ENCODE measurements at places on chromosomes 3 and 15. TPM values are rescaled to one million over a fixed set of nuclear protein-coding genes. Genes with fewer than 3 reads are reported as not detected.

Gene TTC23
- total RNA-seq = 19.8 TPM

Gene GOLGA8S
- 0.22 TPM for total RNA-seq

Gene GP5
- 0.16 TPM for total RNA-seq

Gene ZKSCAN7
- total RNA-seq = 8.9 TPM

Gene CPLX3
- 0.09 TPM for total RNA-seq

Gene TMEM158
- 18.5 TPM for total RNA-seq

Gene VEPH1
- 9.2 TPM for total RNA-seq

DNA sequence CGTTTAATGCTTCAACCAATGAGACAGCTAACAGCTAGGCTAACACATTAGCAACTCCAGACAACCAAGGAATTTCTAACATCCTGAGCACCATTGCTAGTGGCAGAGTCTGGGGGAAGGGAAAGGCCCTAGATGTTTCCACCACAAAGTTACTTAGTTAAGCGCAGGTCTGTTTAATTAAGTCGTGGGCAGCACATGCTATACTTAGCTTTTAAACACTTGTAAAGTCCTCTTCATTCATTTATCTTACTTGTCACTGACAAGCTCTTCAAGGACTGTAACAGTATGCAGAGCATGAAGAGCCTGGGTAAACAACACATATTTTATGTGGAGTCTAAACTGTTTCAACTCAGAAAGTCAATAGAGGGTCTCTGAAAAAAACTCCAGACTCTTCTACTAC is 221.1 kb upstream of the WNT5A start:
- H3K4me3 ChIP-seq = no peak overlapping the region
- no peaks in the 10 kb centered on the region for H3K36me3 ChIP-seq
- H3K4me1 ChIP-seq = peaks cover 18% of the 10 kb centered on the region

DNA sequence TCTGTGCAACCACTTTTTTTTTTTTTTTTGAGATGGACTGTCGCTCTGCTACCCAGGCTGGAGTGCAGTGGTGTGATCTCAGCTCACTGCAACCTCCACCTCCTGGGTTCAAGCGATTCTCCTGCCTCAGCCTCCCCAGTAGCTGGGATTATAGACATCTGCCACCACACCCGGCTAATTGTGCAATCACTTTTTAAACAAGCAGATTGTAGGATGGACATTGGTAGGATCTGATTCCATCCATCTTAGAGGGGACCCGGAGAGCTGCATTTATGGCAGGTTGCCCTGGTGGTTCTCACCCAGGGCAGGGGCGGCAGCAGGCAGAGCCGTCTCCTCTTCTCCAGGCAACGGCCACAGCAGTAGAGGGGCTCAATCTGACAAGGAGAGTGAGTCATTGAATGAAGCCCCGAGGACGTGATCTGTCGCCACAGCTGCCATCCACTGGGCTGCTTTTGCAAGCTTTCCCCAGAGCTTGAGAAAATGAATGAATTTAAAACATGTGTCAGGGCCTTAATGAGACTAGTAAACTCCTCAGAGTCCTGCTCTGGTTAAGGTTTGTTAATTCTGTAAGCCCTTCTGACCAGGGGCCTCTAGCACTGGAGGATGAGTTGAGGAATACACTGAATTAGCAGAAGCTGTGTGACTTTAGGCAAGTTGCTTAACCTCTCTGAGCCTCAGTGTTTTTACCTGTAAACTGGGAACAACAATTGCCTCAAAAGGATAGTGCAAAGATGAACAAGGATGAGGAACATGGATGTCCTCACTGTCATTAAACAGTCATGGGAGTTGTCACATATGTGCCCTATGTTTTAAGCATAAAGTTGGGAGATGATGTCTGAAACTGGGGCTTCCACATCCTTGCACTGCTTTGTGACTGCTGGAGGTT is 129.1 kb downstream of the ASB7 start:
- no peaks in the 10 kb centered on the region for H3K27me3 ChIP-seq
- no peak overlapping the region for H3K4me3 ChIP-seq
- no peaks in the 10 kb centered on the region for H3K36me3 ChIP-seq
- no peak overlapping the region for H3K27ac ChIP-seq

DNA sequence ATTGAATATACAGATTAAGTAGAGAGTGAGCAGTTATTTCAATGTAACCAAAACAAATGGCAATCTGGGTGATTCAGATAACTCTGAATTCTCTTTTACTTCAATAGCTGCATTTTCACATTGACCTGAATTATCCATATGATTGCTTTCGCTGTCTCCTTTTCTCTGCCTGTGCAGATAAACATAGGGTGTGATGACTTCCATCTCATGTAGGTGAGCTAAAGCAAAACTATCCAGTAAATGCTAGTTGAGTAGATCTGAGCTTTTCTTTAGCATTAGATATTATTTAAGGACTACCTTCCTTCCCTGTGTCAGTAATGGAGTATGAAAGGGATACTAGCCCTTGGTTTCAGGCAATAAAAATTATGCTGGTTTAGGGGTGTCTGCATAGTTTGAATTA is 288.6 kb downstream of the OXSM start:
- no peak overlapping the region for H3K4me3 ChIP-seq
- no peak overlapping the region for H3K27ac ChIP-seq
- no peak for DNase-seq

- H3K4me3 ChIP-seq = no peak overlapping the region
- no peaks in the 10 kb centered on the region for H3K36me3 ChIP-seq
- peaks cover 20% of the 10 kb centered on the region for H3K4me1 ChIP-seq
- no peaks in the 10 kb centered on the region for H3K27me3 ChIP-seq
Measured at GRCh38 chr15:33547876-33548275, 237.1 kb downstream of the RYR3 start.

DNA sequence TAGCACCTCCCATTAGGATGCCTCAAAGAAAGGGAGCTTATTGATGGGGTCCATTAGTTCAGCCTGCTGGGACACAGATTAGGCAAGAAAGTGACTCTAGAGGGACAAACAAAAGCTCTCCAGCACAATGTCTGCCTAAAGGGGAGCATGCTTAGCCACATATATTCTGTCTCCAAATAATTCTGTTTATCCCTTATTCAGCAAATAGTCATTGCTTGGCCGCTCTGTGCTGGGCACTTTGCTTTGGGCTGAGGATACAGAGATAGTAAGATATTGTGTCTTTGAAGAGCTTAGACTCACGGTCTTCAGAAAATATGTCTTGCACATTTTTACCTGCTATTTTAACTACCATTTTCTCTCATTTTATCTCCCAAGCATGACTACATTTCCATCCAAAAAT is 159.8 kb downstream of the SYNPR start:
- no peak overlapping the region for H3K4me3 ChIP-seq
- no peak overlapping the region for H3K27ac ChIP-seq
- peaks cover 63% of the 10 kb centered on the region for H3K4me1 ChIP-seq
- H3K27me3 ChIP-seq = no peaks in the 10 kb centered on the region
- H3K36me3 ChIP-seq = no peaks in the 10 kb centered on the region

- no peak overlapping the region for H3K4me3 ChIP-seq
- H3K27me3 ChIP-seq = no peaks in the 10 kb centered on the region
- no peaks in the 10 kb centered on the region for H3K36me3 ChIP-seq
Measured at GRCh38 chr3:182741214-182741613, 52.1 kb upstream of the ATP11B start.

- no peak overlapping the region for H3K4me3 ChIP-seq
- no peak for DNase-seq
- H3K27me3 ChIP-seq = no peaks in the 10 kb centered on the region
- peaks cover 29% of the 10 kb centered on the region for H3K4me1 ChIP-seq
Measured at GRCh38 chr3:123096126-123096525, 29.3 kb downstream of the PDIA5 start.

DNA sequence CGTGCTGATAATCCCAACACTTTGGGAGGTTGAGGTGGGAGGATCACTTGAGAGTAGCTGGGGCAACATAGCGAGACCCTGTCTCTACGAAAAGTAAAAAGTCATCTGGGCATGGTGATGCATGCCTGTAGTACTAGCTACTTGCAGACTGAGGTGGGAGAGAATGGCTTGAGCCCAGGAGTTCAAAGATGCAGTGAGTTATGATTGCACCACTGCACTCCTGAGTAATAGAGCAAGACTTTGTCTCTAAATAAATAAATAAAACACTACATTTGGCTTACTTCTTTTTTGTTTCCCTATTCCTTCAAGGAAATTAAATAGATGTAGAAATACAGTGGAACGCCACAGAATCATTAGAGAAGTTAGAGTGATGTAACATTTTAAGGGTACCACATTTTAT is 20.1 kb upstream of the LDHAL6B start:
- no peak overlapping the region for H3K27ac ChIP-seq
- no peaks in the 10 kb centered on the region for H3K27me3 ChIP-seq
- no peak for DNase-seq
- H3K4me3 ChIP-seq = no peak overlapping the region
- H3K36me3 ChIP-seq = peaks cover 65% of the 10 kb centered on the region

- no peaks in the 10 kb centered on the region for H3K27me3 ChIP-seq
- peaks cover 21% of the 10 kb centered on the region for H3K4me1 ChIP-seq
- DNase-seq = no peak
- H3K27ac ChIP-seq = no peak overlapping the region
- H3K36me3 ChIP-seq = peaks cover 2% of the 10 kb centered on the region
Measured at GRCh38 chr3:132629928-132630327, 29.7 kb downstream of the ACAD11 start.

DNA sequence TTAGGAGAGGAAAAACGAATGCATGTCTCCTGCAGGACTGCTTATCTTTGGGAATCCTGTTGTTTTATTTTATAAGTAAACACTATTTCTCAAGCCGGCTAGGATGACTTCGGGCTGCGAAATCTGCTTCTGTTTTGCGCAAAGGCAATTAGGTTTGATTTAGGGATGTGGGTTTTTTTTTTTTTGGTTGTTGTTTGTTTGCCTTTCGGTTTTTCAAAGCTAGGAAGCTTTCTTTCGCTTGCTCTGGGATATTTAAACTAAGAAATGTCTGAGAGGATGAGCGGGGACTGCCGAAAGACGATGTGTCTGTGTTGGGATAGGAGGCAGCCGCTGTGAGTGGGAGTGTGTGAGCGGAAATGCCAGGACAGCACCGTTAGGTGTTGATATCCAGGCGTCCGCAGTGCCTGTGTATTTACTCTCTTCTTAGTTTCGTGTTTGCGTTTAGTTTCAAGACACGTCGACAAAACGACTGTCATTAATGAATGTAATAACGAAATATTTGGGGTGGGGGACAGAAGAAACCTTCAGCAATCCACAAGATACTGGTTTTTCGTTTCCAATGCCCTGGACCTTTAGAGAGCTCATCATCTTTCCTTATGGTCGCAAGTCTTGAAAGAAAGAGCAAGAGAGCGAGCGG is 604 bp downstream of the ISL2 start:
- peaks cover 53% of the 10 kb centered on the region for H3K4me1 ChIP-seq
- DNase-seq = no peak
- peaks cover 100% of the 10 kb centered on the region for H3K27me3 ChIP-seq

DNA sequence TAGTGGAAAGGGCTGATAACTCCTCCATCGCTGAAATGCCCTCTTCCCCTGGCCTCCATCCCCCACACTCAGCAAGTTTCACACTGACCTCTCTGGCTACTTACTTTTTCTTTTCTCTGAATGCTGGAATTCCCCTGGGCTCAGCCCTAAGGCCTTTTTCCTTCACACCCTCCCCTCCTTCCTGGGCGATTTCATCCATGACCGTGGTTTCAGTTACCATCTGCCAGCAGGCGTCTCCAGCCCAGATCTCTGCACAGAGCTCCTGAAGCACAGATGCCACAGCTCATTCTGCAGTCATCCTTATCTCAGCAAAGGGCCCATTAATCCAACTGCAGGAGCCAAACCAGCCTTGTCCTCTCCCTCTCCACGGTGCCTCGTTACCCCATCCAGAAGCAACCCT is 114.0 kb downstream of the RFTN1 start:
- DNase-seq = no peak
- H3K36me3 ChIP-seq = no peaks in the 10 kb centered on the region
- H3K4me1 ChIP-seq = peaks cover 12% of the 10 kb centered on the region

DNA sequence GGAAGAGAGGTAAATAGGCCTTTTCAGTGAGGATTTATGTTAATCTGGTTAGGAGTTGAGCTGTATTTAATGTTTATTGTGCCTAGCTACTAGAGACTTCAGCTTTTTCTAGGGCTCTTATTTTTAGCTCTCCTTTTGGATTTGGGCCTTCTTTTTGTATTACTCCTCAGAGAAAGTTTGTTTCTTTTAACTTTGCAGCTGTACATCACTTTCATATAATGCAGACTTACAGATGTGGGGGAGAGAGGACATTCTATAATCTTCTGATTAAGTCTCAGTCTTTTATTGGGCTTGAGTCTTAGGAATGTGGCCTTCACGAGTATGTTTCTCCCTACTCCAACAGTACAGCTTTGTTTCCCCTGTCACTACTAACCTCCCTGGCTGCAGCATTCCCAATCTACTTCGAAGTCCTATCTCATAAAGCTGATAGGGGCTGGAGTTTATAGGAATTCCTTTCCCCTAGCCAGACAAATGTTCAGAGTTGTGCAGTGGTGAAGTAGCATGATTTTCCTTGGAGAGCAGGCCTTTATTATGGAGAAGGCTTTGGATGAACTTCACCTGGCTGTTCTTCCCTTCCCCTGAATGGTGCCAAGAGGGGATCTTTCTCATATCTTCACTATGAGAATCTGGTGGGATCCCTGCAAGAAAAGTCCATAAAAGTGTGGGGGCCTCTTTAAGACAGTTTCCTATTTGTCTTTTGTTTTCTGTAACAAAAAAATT is 82.2 kb upstream of the CBLB start:
- H3K4me1 ChIP-seq = no peaks in the 10 kb centered on the region
- H3K36me3 ChIP-seq = no peaks in the 10 kb centered on the region

GRCh38 chr15:74239051-74239705 is 3.1 kb downstream of the CCDC33 start:
- H3K27ac ChIP-seq = no peak overlapping the region
- peaks cover 38% of the 10 kb centered on the region for H3K4me1 ChIP-seq
- no peaks in the 10 kb centered on the region for H3K36me3 ChIP-seq
- no peak for DNase-seq

Measured in WTC11 (cell line).